IPS DF 6.9 (cell line): ENCODE measurements at places on chromosomes 2 and 18.

DNA sequence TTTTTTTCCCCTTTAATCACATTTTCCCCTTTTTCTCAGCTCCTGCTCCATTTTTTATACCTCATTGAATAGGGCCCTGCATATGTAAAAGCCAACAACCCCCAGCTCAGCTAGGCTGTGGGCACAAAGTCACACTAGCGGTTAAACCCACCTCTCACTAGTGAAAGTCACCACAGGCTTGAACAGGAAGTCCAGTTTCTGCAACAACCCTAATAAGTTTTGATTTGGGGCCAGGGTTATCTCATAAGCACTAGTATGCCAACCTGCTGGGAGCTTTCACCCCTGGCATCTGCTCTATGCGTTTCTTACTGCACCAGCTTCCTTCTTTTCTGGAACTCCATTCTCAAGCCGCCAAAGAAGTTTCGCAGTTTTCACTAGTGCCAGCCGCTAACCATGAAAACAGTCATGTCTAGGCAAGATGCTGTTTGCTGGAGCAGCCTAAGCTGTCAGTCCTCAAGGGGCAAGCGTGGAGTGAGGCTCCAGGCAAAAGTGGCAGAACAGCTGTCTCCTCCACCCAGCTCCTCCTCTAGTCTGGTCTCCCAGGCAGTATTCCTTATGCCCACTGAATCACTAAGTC is 197.0 kb upstream of the MEIS1 start:
- no peaks in the 10 kb centered on the region for H3K27me3 ChIP-seq
- H3K36me3 ChIP-seq = no peaks in the 10 kb centered on the region
- peaks cover 2% of the 10 kb centered on the region; the same call in 1 of the 2 replicates for H3K4me1 ChIP-seq
- H3K4me3 ChIP-seq = no peak overlapping the region
- no peak for DNase-seq

DNA sequence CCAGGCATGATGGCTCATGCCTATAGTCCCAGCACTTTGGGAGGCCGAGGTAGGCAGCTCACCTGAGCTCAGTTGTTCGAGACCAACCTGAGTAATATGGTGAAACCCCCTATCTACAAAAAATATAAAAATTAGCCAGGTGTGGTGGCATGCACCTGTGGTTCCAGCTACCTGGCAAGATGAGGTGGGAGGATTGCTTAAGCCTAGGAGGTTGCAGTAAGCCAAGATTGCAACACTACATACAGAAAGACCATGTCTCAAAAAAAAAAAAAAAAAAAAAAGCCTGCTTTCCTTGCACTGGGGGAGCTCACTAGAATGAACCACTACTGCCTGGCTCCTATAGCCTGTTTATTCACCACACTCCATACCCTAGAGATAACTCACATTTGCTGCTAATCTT is 7.4 kb upstream of the MAT2A start:
- no peaks in the 10 kb centered on the region for H3K36me3 ChIP-seq
- DNase-seq = no peak
- H3K27ac ChIP-seq = no peak overlapping the region
- H3K27me3 ChIP-seq = no peaks in the 10 kb centered on the region

- no peaks in the 10 kb centered on the region for H3K36me3 ChIP-seq
- peaks cover 5% of the 10 kb centered on the region for H3K4me1 ChIP-seq
- H3K27me3 ChIP-seq = no peaks in the 10 kb centered on the region
- DNase-seq = no peak
- no peak overlapping the region for H3K4me3 ChIP-seq
- H3K27ac ChIP-seq = no peak overlapping the region
Measured at GRCh38 chr2:231015478-231015877, 19.6 kb downstream of the SPATA3 start.

GRCh38 chr18:23283916-23284430 is 148.7 kb downstream of the CABLES1 start:
- no peaks in the 10 kb centered on the region for H3K27me3 ChIP-seq
- H3K4me1 ChIP-seq = peaks cover 10% of the 10 kb centered on the region
- H3K27ac ChIP-seq = no peak overlapping the region
- no peaks in the 10 kb centered on the region for H3K36me3 ChIP-seq
- no peak overlapping the region for H3K4me3 ChIP-seq
- peak; percentile 78 for DNase-seq

DNA sequence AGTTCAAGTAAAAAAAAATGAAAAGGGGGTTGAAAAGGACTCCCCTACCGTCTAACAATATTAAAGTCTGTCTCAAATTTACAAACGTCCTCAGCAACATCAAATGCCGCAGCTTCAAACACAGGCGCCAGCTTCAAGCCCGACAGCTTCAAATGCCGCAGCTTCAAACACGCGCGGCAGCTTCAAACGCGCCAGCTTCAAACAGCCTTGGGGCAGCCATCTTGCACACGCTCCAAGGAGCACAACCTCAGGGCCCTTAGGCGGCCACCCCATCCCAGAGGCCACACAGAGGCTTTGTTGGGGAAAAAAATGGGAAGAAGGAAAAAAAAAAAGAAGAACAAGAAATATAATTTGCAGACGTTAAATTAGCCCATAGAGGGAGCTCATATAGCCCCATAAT is 244.4 kb upstream of the VRK2 start:
- H3K27ac ChIP-seq = no peak overlapping the region
- no peaks in the 10 kb centered on the region for H3K4me1 ChIP-seq
- H3K4me3 ChIP-seq = no peak overlapping the region

GRCh38 chr2:129191530-129191929 is 787.9 kb upstream of the RAB6C start:
- peaks cover 12% of the 10 kb centered on the region for H3K4me1 ChIP-seq
- DNase-seq = peak; percentile 77
- H3K27me3 ChIP-seq = no peaks in the 10 kb centered on the region
- H3K4me3 ChIP-seq = no peak overlapping the region

GRCh38 chr18:8450013-8450412 is 159.2 kb upstream of the RAB12 start:
- no peak overlapping the region for H3K27ac ChIP-seq
- H3K4me1 ChIP-seq = no peaks in the 10 kb centered on the region
- DNase-seq = peak; percentile 39
- H3K4me3 ChIP-seq = no peak overlapping the region
- H3K27me3 ChIP-seq = no peaks in the 10 kb centered on the region; the same call in 1 of the 2 replicates
- no peaks in the 10 kb centered on the region for H3K36me3 ChIP-seq

DNA sequence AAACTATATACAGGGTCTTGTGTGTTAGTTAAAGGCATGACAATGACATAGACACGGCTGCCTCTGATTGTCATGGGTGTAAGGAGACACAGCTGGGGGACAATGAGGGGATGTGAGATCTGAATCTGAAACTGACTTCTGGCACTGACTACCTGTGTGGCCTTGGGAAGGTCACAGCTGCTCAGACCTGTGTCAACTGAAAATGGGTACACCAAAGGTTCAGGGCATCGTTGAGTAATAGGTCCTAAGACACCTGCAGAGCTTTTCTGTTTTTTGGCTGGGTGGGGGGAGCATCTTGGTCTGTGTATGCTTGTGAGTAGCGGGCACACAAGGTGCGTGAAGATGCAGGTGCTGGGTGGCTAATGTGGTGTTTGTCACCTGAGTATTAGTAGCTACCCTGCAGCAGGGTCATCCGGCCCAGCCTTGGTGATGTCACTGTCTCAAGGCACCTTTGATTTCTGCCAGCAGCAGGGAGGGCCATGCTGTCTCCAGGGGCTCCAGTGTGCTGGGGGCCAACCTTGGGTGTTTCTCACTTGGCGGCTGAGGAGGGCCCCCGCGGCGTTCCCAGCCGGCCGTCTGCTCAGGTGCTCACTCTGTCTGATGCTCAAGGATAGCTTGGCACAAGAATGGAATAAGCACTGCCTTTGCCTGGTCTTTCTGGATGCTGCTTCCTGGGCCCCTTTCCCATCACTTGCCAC is 53.1 kb upstream of the HS6ST1 start:
- no peak overlapping the region for H3K4me3 ChIP-seq
- no peak overlapping the region for H3K27ac ChIP-seq
- H3K36me3 ChIP-seq = no peaks in the 10 kb centered on the region

DNA sequence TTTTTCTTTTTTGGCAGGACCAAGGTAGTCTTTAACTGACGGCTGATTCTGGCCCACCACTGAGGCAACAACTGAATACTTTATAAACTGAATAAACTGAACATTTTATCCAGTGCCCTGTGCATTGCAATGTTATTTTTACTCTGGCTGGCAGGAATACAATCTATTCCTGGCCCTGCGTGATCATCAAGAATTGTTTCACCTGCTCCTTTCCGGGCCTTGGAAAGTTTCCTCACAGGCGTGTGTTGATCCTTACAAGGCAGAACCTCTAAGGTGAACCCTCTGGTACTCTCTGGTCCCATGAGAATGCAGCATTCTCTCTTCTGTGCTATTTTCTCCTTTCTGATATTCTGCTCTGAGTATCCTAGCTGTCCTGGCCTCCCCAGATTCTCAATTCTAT is 113.7 kb upstream of the KLHL29 start:
- no peak overlapping the region for H3K27ac ChIP-seq
- H3K27me3 ChIP-seq = no peaks in the 10 kb centered on the region
- H3K4me1 ChIP-seq = no peaks in the 10 kb centered on the region
- DNase-seq = no peak

GRCh38 chr2:74514368-74515270 is at the start of gene TLX2:
TSS of gene TLX2 (plus strand) at chr2:74514450. CDS start at chr2:74514807, 357 bp downstream.
- DNase-seq = no peak
- no peak within 1 kb of the TSS for H3K27ac ChIP-seq
- peaks cover 9% of the 10 kb centered on the region for H3K4me1 ChIP-seq
- no peaks in the 10 kb centered on the region for H3K36me3 ChIP-seq

DNA sequence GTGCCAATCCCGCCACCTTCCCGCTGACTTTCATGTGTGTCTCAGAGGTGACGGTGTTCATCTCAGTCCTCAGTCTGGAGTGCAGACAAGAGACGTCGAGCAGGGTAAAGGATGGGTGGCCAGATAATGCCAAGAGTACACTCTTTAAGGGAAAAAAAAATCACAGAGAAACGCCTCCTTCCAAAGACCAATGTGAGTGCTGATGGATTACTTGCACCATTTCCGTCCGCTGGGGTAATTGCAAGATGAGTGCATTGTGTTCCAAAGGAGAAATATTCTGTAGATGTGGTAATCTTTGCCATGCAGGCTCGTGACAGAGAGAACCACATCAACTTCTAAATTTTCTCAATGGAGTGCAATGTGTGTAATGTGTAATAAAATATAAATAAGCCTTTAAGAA is 81.0 kb downstream of the KLHL29 start:
- no peak overlapping the region for H3K4me3 ChIP-seq
- no peaks in the 10 kb centered on the region for H3K36me3 ChIP-seq
- DNase-seq = no peak
- no peaks in the 10 kb centered on the region for H3K4me1 ChIP-seq
- H3K27ac ChIP-seq = no peak overlapping the region
- H3K27me3 ChIP-seq = no peaks in the 10 kb centered on the region

DNA sequence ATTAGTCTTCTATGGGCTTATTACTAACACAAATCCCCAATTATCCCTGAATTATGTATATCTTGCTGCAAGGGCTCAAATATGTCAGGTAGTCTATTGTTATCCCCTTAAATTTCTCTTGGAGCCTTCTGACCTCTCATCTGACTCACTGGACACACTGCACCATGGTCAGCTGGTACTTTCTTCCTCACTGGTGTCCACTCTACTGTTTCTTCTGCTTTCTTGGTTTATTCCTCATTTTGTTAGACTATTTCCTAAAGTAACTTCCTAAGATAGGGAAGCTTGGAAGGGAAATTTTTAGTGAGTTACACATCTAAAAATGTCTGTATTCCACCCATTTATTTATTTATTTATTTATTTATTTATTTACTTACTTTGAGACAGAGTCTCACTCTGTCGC is 26.5 kb downstream of the WDR35 start:
- H3K27ac ChIP-seq = no peak overlapping the region
- no peaks in the 10 kb centered on the region for H3K4me1 ChIP-seq
- H3K4me3 ChIP-seq = no peak overlapping the region
- H3K36me3 ChIP-seq = 0 out of 2 replicates have a peak, but pooled peaks cover 5% of the 10 kb centered on the region
- no peaks in the 10 kb centered on the region for H3K27me3 ChIP-seq

DNA sequence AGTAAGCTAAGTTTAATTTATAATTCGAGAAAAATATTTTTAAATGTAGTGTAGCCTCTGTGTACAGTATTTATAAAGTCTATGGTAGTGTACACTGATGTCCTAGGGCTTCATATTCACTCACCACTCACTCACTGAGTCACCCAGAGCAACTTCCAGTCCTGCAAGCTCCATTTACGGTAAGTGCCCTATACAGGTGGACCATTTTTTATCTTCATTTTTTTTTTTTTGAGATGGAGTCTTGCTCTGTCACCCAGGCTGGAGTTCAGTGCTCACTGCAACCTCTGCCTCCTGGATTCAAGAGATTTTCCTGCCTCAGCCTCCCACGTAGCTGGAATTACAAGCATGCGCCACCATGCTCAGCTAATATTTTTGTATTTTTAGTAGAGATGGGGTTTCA is 104.2 kb downstream of the PDCL3 start:
- no peak for DNase-seq
- H3K36me3 ChIP-seq = no peaks in the 10 kb centered on the region
- no peaks in the 10 kb centered on the region for H3K27me3 ChIP-seq
- H3K4me1 ChIP-seq = no peaks in the 10 kb centered on the region

- H3K27ac ChIP-seq = no peak overlapping the region
- no peaks in the 10 kb centered on the region for H3K36me3 ChIP-seq
- no peak for DNase-seq
- no peaks in the 10 kb centered on the region for H3K27me3 ChIP-seq
- no peaks in the 10 kb centered on the region for H3K4me1 ChIP-seq
- H3K4me3 ChIP-seq = no peak overlapping the region
Measured at GRCh38 chr2:35548171-35548570, 807.4 kb upstream of the CRIM1 start.

- H3K27me3 ChIP-seq = no peaks in the 10 kb centered on the region
- H3K4me3 ChIP-seq = no peak overlapping the region
- no peak for DNase-seq
- H3K27ac ChIP-seq = no peak overlapping the region
- H3K36me3 ChIP-seq = no peaks in the 10 kb centered on the region
Measured at GRCh38 chr2:64944484-64944883, 44.7 kb upstream of the SLC1A4 start.

GRCh38 chr2:172389685-172390339 is 37.6 kb upstream of the ITGA6 start:
- H3K4me1 ChIP-seq = 0 out of 2 replicates have a peak, but pooled peaks cover under 1% of the 10 kb centered on the region
- H3K27me3 ChIP-seq = no peaks in the 10 kb centered on the region
- DNase-seq = no peak
- no peak overlapping the region for H3K27ac ChIP-seq

GRCh38 chr18:36095936-36096519 is 28.7 kb upstream of the RPRD1A start:
- H3K4me3 ChIP-seq = no peak overlapping the region
- DNase-seq = peak; percentile 4
- H3K4me1 ChIP-seq = no peaks in the 10 kb centered on the region
- no peak overlapping the region for H3K27ac ChIP-seq
- H3K27me3 ChIP-seq = no peaks in the 10 kb centered on the region
- no peaks in the 10 kb centered on the region for H3K36me3 ChIP-seq

DNA sequence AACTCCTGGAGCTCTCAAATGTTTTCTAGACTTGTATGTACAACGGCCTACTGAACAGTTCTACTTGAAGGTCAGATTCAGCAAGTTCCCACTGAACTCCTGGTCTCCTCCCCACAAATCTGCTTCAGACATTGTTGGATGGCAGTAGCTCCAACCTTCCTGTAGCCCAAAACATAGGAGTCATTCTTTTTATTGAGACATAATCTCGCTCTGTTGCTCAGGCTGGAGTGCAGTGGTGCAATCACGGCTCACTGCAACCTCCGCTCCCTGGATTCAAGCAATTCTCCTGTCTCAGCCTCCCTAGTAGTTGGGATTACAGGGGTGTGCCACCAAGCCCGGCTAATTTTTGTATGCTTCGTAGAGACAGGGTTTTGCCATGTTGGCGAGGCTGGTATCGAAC is 47.3 kb downstream of the QPCT start:
- no peak for DNase-seq
- H3K4me1 ChIP-seq = no peaks in the 10 kb centered on the region
